NCI-H187 (cell line): ENCODE measurements at places on chromosomes 5 and 9.

- DNase-seq, result no peak
Measured at GRCh38 chr9:133405508-133406438, 12.0 kb downstream of the REXO4 start.

GRCh38 chr9:99678566-99678965 is 143.1 kb upstream of the NR4A3 start:
- DNase-seq, result no peak

DNA sequence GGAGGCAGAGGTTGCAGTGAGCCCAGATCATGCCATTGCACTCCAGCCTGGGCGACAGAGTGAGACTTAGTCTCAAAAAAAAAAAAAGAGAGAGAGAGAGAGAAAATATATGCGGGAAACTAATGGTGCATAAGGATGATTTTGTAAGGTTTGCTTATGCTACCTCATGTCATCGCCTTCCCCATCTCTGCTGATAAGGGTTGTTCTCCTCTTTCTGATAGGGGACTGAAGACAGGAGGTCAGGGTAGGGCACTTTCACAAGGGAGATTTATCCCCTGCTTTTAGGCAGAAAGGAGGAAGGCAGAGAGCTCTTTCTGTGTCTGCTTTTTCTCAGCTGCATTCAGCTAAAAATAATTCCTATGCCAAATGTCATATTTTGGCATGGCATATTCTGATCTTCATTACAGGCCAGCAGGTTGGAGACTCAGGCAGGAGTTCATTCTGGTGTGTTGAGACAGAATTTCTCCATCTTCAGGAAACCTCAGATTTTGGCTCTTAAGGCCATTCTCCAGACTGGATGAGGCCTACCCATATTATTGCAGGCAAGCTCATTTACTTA is 220.2 kb downstream of the AUH start:
- DNase-seq, result no peak

DNA sequence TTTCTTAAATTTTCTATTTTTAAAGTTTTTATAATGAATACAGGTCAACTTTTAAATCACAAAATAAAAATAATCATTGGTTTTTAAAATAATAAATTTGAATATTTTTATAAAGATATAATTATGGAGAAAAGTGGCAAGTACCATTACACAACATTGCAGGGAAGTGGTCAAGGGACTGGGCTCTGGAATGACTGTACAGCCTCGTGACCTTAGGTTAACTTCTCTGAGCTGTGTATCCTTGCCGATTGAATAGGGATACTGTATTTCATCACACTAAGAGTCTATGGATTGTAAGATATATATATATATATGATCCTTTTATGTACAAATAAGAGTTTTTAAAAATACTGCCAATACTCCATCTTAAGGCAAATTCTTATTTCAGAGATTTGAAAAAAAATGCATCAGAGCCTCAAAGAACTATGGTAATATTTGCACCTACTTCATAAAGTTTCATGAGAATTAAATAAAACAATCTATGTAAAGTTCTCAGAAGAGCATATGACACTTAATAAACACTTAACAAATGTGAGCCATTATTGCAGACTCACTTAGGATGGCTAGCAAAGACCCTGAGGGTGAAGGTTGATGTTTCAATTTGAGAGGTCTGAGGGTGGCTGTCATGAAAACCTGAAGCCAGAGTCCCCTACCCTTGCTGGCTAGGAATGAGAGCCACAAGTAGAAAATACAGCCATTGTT is 136.5 kb downstream of the CCDC192 start:
- no peak for DNase-seq

DNA sequence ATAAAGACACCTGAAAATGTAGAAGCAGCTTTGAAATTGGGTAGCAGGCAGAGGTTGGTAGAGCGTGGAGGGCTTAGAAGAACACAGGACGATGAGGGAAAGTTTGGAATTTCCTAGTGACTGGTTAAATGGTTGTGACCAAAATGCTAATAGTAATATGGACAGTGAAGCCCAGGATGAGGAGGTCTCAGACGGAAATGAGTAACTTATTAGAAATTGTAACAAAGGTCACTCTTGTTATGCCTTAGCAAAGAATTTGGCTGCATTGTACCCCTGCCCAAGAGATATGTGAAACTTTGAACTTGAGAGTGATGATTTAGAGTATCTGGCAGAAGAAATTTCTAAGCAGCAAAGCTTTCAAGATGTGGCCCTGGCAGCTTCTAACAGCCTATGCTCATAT is 382.5 kb downstream of the KCNN2 start:
- DNase-seq, result no peak

DNA sequence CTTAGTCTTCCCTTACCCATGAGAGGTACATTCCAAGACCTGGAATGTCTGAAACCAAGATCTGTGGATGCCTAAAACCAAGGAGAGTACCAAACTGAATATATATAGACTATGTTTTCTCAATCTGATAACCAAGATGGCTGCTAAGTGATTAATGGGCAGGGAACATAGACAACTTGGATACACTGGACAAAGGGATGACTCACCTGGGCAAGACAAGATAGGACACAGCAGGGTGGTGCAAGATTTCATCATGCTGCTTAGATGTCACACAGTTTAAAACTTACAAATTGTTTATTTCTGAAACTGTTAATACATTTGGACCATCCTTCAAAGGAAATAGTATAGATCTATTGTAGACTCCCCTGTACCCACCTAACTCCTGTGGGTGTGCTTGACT is 130.9 kb downstream of the HTR1A start:
- DNase-seq, result no peak

- no peak for DNase-seq
Measured at GRCh38 chr9:97563458-97564135, 62.1 kb downstream of the TMOD1 start.

DNA sequence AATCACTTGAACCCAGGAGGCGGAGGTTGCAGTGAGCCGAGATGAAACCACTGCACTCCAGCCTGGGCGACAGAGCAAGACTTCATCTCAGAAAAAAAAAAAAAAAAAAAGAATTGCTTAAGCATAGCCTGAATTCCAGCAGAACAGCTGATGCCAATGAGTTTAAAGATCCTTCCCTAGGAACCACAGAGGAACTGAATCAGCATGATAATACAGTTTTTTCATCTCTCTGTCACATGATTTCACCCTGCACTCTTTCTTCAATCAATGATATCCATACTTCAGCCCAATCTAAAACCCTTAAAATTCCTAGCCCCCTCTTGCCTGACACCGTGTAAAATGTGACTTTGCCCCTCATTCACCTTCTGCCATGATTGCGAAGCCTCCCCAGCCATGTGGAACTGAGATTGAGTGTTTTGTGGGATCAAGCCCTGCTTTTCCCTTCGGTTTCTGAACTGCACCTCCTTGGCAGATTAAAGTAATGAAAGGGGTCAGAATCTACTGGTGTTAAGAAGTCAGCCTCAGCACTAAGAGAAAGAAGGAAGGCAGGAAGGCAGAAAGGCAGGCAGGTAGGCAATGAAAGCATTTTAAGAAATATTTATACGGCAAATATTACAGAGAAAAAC is 20.9 kb upstream of the DMXL1 start:
- no peak for DNase-seq

- no peak for DNase-seq
Measured at GRCh38 chr5:102811972-102812371, 56.9 kb downstream of the PAM start.

GRCh38 chr5:97623441-97623840 is 440.4 kb upstream of the RIOK2 start:
- DNase-seq, result no peak

GRCh38 chr9:131578021-131578420 is 32.7 kb downstream of the PRRT1B start:
- no peak for DNase-seq

GRCh38 chr9:105500108-105500766 is 52.4 kb downstream of the FSD1L start:
- DNase-seq, result no peak

DNA sequence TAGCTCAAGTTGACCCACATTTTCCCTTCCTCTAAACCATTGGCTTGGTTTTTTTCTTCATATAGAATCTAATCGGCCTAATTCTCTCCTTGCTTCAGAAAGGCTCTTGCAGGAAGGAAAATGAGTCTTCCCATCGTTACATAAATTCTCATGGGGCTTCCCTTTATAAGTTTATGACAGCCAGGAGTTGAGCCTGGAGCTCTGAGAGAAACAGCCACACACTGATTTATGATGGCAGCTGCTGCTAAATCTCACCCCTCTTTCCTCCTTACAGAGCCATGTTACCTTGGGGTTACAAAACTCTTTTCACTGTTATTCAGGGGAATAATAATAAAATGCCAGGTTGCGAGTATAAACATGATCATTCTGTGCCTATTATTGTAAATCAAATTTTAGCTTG is 5.2 kb upstream of the RNF14 start:
- no peak for DNase-seq

DNA sequence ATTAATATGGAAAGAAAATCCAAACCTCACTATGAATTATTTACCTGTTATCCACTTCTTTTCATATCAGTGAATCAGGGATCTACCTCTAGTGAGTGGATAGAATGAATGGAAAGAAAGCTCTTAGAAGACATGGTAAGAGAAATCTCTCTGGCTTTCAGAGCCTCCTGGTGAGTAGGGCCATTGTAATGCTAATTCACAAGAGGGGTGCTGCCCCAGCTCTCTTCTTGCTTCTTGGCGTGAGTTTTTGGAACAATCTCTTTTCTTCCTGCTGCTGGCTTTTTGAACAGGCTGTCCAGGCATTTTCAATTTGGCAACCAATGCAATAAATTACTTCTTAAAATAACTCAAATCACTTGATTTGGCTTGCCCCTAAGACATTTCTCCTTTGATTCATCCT is 49.9 kb upstream of the KCNN2 start:
- DNase-seq, result no peak

DNA sequence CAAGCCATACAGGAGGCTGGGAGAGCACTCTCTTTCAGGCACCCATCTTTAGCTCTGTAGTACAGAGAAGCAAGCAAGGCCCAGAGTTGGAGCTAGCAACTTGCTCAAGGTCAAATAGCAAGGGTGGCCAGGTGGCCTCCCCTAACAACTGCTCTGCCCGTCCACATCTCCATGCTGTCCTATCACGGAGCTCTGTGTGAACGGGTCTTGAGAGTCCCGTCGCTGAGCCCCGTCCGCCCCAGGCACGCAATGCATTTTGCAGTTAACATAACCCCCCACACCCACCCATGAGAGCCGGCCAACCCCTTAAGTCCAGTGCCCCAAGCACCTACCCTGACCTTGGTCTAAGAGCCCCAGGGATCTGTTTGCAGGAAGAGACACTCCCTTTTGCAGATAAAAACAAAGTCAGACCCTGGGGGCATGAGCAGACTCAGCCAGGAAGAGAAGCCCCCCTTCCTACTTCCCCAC is 1.5 kb downstream of the RNF44 start:
- DNase-seq, result no peak

GRCh38 chr9:138070815-138071214 is 193.2 kb downstream of the CACNA1B start:
- DNase-seq, result no peak

DNA sequence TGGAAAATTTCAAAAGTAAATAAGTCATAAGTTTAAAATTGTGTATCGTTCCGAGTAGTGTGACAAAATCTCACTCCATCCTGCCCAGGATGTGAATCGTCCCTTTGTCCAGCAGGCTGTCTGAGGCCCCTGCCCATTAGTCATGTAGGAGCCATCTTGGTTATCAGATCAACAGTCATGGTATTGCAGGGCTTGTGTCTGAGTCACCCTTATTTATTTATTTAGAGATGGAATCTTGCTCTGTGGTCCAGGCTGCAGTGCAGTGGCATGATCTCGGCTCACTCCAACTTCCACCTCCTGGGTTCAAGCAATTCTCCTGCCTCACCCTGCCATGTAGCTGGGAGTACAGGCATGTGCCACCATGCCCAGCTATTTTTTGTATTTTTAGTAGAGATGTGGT is 30.2 kb downstream of the ITGA2 start:
- DNase-seq, result no peak

GRCh38 chr5:79464278-79464677 is 49.7 kb downstream of the HOMER1 start:
- no peak for DNase-seq

- no peak for DNase-seq
Measured at GRCh38 chr9:114100536-114100935, 1.4 kb upstream of the KIF12 start.

GRCh38 chr9:78614892-78615291 is 318.0 kb downstream of the PSAT1 start:
- no peak for DNase-seq

DNA sequence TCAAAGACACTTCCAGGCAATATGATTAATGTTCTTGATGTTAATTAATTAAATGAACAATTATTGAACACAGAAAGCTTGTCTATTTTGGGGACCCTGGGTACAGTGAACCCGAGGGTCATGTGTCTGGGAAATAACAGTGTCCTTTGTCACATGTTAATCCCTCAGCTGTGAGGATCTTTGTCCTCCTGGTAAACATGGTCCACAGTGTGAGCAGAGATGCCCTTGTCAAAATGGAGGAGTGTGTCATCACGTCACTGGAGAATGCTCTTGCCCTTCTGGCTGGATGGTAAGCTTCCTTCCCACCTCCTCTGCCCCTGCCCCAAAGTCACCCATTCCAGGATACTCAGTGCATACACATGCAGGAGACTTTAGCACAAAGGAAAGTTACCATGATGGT is 107.9 kb downstream of the MEGF10 start:
- no peak for DNase-seq

DNA sequence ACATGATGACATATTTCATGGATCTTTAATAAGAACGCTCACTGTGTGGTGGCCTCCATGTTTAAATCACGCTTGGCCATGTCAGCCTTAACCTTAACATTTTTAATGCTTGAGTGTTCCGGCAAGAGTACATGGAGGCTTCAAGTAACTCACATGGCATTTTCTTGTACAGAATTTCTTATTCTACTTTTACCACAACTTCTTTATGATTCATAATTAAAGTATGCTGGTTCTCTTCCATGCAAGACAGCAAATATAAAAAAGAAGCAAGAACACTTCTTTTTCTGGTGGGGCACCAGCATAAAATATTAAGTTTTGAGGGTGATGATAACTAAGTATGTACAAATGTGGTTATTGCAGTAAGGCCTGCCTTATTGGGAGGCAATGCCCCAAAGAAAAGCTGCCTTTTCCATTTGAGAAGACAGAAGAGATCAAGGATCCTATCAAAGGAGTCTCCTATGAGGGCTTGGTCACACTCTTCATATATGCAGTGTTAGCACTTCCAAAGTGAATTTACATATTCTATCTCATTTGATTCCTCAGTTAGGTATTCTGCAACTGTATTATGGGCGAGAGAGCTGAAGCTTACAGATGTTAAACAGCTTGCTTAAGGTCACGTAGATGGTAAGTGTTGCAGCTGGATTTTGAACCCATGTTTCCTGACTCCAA is 382.7 kb upstream of the MEF2C start:
- DNase-seq, result no peak

GRCh38 chr9:117707561-117707960 is 3.4 kb downstream of the TLR4 start:
- DNase-seq, result no peak

- DNase-seq, result no peak
Measured at GRCh38 chr9:89021154-89021803, 30.0 kb downstream of the S1PR3 start.

DNA sequence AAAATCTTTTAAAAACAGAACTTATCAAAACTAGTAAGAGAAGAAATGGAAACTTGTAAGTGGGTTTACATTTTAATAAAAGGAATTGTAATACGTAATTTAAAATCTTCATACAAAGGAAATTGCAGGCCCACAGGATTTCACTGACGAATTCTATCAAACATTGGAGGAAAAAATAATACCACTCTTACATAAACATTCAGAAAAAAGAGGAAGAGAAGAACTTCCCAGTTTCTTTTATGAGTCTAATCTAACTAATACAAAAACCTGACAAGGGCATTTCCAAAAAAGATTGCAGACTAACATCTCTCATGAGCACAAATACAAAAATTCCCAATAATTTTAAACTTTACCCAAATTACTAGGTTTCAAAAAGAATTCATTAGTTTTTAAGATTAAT is 149.0 kb downstream of the RANBP17 start:
- DNase-seq, result no peak

GRCh38 chr5:126805063-126805462 is 28.1 kb downstream of the LMNB1 start:
- DNase-seq, result no peak
